Stimulated activated CD4-positive, alpha-beta T cell treated with anti-CD3 and anti-CD28 coated beads, Interleukin-4, amount 100 ng/mL, for 48 hours (primary cell): ENCODE measurements at places on chromosomes 1 and 21.
A peak's percentile ranks its signal among the peaks of the same experiment; 100 is the strongest.

DNA sequence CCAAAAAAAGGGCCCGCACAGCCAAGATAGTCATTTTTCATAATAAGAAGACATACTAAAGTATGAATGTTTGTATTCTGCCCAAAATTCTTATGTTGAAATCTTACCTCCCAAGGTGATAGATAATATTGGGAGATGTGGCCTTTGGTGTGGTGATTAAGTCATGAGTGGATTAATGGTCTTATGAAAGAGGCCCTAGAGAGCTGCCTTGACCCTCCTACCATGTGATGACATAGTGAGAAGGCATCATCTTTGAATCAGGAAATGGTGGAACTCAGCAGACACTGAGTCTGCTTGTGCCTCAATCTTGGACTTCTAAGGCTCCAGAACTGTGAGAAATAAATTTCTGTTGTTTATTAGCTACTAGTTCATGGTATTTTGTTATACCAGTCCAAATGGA, 11.8 kb upstream of the RNPC3 start:
- no peak for DNase-seq

GRCh38 chr1:205246351-205247119, 18.8 kb downstream of the TMCC2 start:
- DNase-seq, result no peak

DNA sequence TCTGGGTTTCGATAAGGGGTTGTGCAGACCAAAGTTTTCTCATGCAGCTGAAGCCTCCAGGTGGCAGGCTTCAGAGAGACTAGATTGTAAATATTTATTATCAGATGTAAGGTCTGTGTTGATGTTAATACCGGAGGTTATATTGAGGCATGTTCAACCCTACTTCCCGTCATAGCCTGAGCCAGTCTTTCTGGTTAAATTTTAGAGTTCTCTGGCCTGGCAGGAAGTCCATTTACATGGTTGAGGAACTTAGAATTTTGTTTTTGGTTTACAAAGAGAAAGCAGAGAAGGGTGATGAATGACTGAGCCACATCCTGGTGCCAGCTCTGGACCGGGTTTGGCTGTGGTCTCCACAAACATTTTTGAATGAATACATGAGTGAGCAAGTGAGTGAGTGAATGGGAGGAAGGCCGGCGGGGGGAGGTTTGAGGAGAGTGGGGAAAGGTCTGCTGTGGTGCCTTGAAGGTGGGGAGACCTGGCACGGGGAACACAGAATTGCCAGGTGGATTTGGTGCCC, 218.5 kb downstream of the DISC1 start:
- no peak for DNase-seq

DNA sequence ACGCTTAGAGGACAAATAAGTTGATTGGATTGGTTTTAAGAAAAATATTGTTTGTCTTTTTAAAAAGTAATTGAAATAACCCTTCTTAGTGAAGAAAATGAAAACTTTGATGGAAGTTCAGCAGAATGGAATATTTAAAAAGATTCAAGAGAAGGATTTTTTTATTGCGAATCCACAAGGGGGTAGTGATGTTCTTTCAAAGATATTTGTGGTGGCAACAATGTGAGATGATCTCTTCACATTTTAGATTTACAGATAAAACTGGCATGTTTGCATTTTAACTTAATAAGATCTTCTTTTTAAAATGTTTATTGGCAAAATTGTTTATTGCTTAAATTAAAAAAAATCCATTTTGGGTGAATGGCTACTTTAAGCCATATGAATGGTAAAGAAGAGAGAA, 8.9 kb downstream of the CAMTA1 start:
- no peak for DNase-seq

- no peak for DNase-seq
Observed at GRCh38 chr21:35853321-35854239, 206.7 kb downstream of the SETD4 start.

GRCh38 chr1:158272681-158273080, 17.0 kb upstream of the CD1C start:
- DNase-seq, result no peak

GRCh38 chr21:44881198-44881872, 7.8 kb upstream of the PTTG1IP start:
- no peak for DNase-seq

GRCh38 chr21:44455524-44456213, 359 bp downstream of the LRRC3 start:
- peak; percentile 13 for DNase-seq

DNA sequence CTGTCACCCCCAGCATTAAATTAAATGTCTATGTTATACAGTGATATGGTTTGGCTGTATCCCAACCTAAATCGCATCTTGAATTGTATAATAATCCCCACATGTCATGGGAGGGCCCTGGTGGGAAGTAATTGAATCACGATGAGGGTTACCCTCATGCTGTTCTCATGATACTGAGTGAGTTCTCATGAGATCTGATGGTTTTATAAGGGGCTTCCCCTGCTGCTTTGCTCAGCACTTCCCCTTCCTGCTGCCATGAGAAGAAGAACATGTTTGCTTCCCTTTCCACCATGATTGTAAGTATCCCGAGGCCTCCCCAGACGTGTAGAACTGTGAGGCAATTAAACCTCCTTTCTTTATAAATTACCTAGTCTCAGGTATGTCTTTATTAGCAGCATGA, 445.7 kb downstream of the MRPL39 start:
- DNase-seq, result no peak

- no peak for DNase-seq
Observed at GRCh38 chr1:150791585-150791984, 16.5 kb downstream of the CTSK start.

DNA sequence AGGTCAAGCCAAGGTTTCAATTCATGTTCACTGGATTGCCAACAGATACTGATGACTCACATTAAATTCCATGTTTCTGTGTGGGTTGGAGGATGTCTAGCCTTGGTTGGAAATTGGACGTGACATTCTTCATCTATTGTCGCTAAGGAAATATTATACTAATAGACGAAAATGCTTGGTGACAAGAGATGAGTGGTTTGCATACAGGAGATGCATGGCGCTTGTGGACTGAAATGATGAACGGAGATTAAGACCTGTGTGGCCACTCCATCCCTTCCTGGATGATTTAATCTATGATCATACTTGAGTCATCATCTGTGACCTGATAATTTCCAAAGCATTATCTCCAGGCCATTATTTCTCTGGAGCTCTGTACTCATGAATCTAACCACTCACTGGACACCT, 97.0 kb upstream of the CD34 start:
- no peak for DNase-seq

DNA sequence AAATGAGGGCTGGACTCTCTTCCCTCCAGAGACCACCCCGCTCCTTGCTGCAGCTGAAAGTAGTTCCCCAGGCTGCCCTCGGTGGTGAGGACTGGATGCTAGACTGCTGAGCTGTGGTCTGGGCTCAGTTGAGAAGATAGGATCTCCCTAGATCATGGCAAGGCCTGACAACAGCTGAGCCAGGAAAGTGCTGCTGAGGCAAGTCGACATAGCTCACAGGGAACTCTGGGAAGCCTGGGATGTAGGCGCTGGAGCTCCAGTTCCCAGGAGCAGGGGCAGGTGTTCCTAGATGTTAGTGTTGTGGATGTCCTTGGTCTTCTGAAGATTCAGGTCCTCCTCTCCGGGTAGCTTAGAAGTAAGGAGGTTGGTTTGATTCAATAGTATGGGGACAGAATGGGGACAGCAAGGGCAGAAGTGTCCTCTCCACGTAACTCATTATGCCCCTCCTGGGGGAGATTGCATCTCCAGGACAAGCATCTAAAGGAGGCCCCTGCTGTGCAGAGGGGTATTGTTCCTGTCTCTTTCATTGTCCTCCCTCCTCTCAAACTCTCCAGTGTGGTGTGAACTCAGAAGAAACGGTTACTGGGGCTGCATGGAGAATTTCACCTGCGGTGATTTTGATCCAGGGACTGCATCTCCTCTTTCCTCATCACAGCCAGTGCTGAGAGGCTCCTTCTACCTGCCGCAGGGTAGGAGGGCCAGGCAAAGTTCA, 3.7 kb downstream of the CYB561D1 start:
- no peak for DNase-seq

GRCh38 chr1:116958977-116959376, 42.6 kb upstream of the CD101 start:
- no peak for DNase-seq
